ENCODE measurements at places on chromosomes 6 and 20.
A peak's percentile ranks its signal among the peaks of the same experiment; 100 is the strongest.

GRCh38 chr6:961407-961960 lies 268.5 kb upstream of the EXOC2 start:
- no peak for DNase-seq

DNA sequence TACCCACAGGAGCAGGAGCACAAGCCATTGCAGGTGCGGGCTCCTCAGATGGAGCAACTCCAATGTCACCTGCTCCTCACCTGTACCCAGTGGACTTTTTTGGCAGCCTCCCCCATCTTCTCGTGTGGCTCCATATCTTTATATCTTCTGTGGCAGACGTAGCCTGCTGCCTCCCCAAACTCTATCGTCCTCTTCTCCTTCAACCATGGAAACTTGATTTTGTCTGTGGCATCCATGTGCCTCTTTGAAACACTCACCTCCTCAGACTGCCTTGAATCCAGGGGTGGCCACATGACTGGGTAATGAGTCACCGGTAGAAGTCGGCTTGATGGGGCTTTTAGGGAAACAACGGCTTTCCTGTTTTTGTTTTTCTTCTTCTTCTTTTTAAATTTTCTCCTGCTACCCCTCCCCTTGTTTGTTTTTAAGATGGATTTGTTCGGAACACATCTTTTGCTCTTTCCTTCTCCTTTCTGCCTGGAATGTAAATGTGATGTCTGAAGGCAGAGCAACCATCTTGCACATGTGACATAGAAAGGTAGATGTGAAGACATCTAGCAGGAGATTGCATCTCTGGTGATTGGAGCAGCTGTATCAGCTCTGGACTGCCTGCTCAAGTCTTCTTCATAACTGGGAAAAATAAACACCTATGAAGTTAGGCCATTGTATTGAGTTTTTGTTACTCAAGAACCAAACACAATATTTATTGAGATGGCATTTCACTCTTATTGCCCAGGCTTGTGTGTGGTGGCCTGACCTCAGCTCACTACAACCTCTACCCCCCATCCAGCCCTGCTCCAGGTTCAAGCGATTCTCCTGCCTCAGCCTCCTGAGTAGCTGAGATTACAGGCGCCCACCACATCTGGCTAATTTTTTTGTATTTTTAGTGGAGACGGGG lies 69.9 kb upstream of the DDR1 start:
- DNase-seq, result peak; percentile 46

GRCh38 chr20:20211274-20211987 lies 156.5 kb upstream of the INSM1 start:
- no peak for DNase-seq

DNA sequence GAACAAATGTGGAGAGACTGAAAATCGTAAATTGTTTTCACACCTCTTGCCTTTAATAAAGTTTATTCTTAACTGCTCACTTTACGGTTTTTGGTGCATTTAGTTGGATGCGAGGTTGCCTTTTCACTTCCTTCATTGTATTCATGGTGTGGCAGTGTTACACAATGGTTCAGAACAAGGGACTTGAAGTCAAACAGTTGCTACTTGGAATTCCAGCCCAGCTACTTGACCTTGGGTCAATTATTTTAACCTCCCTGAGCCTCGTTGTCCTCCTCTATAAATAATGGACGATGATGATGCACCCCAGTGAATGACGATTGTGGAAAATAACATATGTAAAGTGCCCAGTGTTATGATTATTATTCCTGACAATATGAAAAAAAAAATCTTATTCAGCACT lies 72.3 kb downstream of the CARMIL1 start:
- no peak for DNase-seq

- DNase-seq, result no peak
Measured at GRCh38 chr6:120056085-120056484, 706.5 kb upstream of the MAN1A1 start.

GRCh38 chr6:166956444-166957086 lies at the start of gene RNASET2:
Gene RNASET2, minus strand, starts transcription at chr6:166956550. Its CDS starts 368 bp downstream, at chr6:166956182.
- peak; percentile 83 for DNase-seq

DNA sequence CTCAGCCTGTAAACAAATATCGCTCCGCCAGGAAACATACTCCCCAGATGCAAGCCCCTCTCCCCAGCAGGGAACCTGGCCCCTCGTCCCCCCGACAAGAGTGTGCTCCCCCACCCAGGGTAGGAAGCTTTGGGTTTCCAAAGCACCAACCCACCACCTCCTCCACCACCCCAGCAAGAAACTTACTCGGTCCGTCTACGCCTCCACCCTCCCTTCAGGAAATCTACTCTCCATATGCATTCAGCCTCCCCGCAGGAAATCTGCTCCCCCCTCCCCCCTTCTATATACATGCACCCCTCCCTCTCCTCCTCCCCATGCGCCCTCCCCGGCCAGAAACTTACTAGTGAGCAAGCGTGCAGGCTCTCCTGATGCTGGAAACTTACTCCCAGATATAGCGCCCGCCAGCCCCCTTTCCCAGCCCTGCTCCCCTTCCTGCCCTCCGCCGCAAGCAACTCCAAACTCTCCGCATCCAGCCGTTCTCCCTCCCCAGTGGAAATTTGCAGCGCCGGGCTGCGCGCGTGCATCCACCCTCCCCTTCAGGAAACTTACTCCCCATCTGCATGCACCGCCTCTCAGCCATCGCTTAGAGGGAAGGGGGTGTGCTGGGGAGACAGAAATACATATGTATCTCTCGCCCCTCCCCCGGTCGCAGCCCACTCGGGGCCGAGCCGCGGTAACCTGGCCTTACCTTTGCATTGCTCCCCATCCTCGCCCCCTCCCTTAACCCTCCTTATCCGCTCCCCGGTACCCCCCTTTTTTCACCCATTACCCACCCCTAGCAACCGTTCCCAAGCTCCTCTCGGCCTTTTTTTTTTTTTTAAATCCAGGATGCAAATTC lies at the start of gene TRERF1:
Gene TRERF1 (minus strand): TSS at position 594 of the 838 bp plus-strand sequence. CDS start 182,336 bp downstream, outside the sequence.
- DNase-seq, result no peak

DNA sequence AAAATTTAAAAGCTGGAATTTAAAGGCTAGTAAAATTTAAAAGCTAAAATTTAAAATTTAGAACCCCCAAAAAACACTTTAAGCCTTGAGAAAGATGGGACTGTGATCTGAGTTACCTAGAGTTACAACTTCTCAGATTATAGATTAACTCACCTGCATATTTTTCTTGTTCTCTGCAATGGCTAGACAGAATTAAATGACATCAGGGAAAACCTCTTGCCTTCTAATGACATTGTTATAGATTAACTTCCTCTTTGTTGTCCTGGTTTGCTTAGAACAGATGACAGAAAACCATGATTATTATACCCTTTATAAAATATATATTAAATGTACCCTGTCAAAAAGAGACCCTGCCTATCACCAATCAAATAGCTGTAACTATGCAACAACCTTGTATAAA lies 56.4 kb downstream of the TRDN start:
- no peak for DNase-seq

DNA sequence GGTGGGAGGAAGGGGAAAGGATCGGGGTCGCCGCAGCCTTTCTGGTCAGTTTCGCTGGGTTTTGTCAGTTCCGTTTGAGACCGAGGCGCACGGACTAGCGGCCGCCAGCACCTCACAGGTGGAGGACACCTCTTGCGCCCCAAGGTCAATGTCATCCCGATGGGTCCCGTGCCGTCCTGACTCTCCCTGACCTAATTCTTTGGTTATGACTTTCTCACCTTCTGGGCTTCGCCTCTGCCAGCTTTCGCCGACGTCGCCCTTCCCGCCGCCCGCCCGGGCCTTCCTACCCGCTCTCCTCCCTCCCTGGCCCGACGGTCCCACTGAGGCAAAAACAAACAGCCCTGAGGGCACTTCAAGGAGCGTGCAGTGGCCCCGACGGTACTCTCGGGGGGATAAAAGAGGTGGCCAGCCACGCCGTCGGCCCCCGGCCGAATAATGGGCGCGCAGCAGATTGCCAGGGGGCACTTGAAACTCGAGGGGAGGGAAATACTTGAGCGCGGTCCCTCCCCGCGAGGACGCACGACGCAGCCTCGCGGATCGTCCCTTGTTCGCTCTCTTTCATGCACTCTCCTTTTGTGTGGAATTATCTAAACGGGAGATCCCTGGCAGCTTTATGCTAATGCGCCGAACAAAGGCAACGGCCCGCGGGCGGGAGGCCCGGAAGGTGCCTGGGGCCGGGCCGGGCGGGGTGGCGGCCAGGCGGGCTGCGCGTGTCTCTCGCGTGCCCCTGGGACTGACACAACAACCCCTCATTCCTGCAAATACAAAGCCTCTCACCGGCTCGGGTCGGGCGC lies 3.9 kb upstream of the INSM1 start:
- no peak for DNase-seq

DNA sequence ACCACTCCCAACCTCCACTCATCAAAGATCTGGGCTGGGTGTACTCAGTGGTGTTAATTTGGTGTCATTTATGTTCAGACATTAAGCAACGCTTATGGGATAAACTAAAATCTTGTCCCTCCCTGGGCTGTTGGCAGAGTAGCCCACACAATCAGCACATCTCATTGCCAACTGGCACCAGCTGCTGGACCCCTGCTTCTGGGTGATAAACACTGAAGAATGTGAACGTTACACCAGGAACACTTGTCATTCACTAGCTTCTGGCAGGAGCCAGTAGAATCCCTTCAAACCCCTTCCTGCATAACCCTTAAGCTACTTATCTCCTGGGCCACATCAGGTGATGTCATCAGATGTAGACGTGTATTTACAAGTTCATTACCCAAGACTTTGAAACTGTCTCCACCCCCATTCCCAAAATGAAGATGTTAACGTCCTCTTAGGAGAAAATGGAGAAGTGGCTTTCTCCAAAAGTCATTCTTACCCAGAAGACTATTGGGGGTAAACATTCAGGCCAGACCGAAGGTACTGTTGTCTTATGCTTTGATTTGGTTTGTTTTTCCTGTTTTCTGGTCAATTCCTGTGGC lies 107.8 kb upstream of the CD93 start:
- no peak for DNase-seq

DNA sequence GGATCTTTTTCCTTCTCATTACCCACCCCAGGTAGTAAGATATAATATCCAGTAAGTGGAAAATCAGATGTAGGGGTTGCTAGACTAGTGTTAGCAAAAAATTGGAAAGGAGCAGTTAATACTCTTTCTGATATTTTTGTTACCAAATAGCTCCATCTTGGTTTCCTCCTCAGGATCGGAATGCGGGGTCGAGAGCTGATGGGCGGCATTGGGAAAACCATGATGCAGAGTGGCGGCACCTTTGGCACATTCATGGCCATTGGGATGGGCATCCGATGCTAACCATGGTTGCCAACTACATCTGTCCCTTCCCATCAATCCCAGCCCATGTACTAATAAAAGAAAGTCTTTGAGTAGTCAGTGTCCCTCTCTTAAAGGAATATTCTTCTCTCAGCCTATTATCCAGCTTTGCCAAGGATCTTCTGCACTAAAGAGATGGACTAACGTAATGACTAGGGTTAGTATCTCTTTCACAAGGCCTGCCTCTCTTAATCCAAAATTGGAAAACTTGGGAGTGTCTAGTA lies 1.5 kb downstream of the ROMO1 start:
- DNase-seq, result no peak

GRCh38 chr6:89368107-89368506 lies 15.6 kb upstream of the UBE2J1 start:
- peak; percentile 58 for DNase-seq

DNA sequence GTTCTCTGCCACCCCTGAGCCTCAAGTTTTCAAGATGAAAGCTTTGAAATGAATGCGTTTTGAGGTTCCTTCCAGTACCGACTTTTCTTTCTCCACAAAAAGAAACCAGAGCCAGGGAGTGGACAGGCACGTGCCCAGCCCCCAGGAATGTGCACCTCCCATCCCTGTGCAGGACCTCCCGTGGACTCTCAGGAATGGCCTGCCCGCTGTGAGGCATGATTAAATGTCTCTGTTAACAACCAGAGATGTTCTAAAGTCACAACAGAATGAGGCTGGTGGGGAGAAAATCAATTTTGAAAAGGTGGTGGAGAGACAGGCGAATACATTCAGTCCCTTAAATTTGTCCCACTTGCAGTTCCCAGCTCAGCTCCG lies 1.5 kb downstream of the TGM3 start:
- DNase-seq, result no peak

DNA sequence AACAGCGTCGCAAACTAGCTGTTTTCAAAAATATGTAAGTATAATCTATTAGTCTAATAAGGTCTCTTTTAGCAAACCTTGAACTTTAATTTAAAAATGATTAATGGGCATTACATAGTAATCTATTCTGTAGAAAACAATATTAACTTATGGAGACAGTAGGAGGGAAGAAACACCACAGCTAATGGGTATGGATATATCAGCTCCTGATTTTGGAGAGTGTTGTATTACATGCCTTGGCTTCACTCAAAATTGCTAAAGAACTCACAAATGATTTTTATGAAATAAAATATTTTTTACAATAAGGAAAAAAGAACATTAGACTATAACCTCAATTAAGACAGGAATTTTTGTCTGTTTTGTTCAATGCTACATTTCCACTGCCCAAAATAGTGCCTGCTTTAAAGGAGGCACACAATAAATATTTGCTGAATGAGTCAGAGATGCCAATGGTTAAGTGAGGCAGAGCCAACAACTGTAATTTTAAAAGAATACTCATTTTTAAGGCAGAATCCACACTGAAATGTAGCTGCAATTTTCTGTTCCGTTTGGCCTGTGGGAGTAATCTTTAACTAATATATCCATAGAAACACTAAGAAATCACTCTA lies 15.7 kb downstream of the ATG5 start:
- no peak for DNase-seq

DNA sequence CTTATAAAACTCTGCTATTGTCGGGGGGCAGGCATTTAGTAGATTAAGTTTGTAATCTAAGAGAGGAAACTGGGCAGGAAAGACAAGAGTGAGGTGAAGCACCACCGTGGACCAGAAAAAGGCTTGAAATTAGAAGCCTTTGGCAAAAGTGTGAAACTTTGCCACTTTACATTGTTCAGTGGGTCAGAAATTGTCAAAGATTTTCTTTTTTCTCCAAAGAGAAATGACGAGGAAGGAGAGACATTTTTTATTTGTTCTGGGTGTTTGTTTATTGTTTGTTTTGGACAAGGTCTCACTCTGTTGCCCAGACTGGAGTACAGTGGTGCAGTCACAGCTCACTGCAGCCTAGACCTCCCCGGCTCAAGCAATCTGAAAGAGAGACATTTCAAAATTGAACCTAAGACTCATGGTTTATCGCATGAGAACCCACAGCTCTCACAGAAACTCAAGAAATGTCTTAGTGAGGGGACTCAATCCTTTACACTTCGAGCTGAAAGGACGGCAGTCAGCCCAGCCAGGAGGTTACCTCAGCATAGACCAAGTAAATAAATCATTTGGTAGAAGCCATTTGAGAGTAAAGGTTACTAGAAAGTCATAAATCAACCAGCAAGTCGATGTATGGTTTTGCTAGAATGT lies 262.8 kb upstream of the TAB2 start:
- no peak for DNase-seq

GRCh38 chr20:64247307-64247618 lies 8.3 kb upstream of the PCMTD2 start:
- peak; percentile 9 for DNase-seq

GRCh38 chr20:9407805-9408421 lies 106.5 kb upstream of the LAMP5 start:
- DNase-seq, result peak; percentile 42

DNA sequence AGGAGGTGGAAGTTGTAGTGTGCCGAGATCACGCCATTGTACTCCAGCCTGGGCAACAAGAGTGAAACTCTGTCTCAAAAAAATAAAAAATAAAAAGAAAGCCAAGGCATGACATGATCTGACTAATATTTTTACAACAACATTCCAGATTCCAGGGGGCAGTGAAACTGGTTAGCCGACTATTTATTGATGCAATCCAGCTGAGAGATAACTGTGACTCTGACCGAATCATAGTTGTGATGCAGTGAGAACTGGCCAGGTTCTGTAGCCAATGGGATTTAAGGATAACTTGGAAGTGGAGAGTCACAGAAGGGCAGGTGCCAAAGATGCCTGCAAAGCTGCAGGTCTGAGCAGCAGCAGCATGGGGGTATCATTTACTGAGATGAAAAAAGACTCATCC lies 82.9 kb upstream of the TSHZ2 start:
- no peak for DNase-seq

All from omental fat pad (tissue), 4 donors.